Fibroblast of skin of right biceps (primary cell): ENCODE measurements at places on chromosomes 1 and 21.
A peak's percentile ranks its signal among the peaks of the same experiment; 100 is the strongest.

DNA sequence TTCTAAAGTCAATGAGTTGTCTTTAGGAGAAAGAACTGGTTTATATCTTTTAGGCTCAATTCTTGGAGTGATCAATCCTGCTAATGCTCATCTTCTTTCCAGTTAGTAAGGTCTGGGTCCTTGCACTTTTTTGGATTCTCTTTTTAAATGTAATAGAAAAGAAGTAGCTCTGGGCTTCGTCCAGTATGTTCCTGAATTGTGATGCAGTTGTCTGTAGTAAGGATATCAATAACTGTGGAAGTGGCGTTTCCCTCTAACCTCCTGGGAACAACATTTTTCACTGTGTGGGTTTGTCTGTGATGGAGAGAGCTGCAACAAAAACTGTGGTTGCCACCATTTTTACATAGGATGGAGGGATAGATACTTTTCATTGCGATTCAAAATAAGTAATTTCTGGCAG, 367.2 kb downstream of the USP25 start:
- no peak for DNase-seq

GRCh38 chr1:63448731-63449246, 74.2 kb downstream of the ITGB3BP start:
- DNase-seq: peak; percentile 53

DNA sequence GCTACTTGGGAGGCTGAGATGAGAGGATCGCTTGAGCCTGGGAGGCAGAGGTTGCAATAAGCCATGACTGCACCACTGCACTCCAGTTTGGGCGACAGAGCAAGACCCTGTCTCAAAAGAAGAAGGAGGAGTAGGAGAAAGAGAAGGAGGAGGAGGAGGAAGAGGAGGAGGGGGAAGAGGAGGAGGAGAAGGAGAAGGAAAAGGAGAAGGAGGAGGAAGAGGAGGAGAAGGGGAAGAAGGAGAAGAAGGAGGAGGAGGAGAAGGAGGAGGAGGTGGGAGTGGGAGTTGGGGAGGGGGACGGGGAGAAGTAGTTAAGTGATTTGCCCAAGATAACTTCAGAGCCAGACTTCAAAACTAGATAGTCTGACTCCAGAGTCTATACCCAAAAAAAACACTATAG, 55.5 kb upstream of the FOXD3 start:
- no peak for DNase-seq

- DNase-seq: no peak
Observed at GRCh38 chr1:241114699-241115233, 242.2 kb downstream of the RGS7 start.
